Astrocyte of the spinal cord (primary cell): ENCODE measurements at places on chromosomes 13 and 19.
A peak's percentile ranks its signal among the peaks of the same experiment; 100 is the strongest.

DNA sequence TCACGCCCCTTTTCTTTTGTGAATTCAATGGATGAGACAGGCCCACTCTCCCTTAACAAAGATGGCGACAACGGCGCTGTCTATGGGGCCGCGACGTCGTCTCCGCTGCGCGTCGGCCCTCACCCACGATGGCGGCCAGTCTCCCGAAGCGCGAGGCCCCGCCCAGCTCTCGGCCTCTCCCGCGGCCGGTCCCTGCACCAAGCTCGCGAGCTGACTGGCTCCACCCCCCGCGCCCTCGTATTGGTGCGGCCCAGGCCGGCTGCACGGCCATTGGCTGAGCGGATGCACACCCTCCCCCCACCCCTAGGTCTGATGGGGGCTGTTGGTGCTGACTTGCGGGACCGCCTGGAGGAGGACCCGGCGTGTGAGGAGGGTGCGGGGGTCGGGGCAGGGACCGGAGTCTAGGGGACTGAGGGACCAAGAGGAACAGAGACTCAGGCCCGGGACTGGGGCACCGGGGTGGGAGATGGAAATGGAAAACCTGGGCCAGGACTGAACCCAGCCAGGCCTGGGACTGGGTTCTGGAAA, 4.8 kb downstream of the SPHK2 start:
- peak; percentile 98 for DNase-seq

DNA sequence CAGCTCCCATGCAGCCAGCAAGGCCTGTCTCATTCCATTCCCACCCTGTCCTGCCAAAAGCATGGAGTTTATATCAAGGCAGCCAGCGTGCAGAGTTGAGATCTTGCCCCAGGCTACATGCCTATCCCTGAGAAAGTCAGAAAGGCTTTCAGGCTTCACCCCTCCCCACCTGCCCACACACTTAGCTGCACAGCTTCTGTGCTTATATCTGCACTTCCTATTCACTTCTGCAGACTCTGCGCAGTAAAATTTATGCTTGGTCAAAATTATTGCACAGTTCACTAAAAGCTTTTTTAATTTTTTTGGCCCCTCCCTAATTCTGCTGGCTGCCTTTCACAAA, 12.5 kb upstream of the ZNF675 start:
- no peak for DNase-seq

DNA sequence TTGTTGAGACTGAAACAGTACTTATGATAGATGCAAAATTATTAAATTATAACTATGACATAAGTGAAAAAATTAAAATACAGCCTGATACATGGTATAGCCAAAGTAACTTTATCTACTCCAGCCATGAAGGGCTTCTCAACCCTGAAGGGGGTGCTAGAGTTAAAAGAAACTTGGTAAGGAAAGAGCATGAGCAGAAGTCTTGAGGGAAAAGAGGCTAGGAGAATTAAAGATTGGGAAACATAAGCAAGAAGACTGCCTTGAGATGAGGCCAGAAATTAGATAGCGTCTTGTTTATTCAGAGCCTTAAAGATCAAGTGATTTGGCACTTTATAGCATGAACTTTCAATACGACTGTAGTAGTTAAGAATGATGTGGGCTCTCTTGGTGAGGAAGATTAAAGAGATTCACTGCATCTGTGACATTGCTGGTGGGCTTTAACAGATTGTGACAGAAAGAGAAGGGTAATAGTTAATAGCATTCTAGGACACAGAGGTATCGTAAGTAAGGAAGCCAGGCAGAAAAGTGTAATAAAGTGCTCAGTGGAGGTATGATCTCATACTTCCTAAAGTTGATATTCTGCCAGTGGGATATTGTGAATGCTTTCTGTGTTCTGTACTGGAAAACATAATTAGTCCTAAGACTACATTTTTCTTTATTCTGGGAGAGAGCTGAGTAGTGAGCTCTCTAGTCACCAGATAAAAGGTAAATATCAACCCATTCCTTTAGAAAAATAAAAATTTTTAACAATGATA, 385.4 kb upstream of the PRR20A start:
- DNase-seq: no peak

DNA sequence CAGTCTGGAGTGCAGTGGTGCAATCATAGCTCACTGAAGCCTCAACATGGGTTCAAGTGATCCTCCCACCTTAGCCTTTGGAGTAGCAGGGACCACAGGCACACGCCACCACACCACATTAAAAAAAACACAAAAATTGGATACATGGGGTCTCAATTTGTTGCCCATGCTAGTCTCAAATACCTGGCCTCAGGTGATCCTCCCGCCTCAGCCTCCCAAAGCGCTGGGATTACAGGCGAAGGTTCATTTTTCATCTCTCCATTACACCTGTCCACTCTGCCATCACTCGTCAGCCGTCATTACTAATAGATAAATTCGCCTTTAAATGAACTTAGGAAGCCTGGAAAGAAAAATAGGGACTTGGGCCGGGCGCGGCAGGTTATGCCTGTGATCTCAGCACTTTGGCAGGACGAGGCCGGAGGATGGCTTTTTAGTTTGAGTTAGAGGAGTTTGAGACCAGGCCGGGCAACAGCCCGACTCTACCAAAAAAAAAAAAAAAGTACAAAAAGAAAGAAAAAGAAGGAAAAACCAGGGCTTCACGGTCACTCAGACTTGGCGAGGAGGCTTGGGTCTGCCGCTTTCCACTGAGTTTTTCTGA, 685 bp upstream of the SUPT5H start:
- no peak for DNase-seq

DNA sequence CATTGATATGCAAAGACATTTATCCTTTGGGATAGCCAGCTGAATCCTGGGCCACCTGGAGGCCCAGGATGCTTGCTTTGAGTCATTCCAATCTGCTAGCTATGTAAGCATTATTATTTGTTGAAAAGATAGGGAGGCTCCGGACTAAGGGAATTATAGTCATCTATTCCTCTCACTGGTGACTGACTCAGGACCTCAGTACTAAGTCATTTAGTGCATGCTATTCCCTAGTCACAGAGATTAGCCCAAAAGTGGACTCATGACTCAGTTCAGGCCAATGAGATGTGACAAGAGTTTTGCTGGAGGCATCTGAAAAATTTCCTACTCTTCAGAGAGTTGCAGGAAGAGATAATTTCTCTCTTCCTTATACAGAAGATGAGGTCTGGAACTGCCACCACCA, 67.9 kb upstream of the ITM2B start:
- DNase-seq: no peak

DNA sequence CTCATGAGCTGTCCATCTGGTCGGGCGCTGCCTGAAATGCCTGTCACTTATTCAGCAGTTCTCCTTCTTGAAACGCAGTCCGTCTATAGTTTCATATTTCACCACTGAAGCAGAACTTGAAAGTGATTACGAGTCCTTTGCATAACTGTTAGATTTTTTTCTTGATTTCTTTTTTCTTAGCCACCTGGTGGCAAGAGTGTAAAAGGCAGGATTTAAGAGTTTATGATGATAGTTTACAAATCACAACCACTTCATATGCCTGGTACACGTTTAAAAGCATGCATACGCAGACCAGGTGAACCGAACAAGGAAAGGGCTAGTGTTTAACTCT, 45.8 kb downstream of the GGACT start:
- DNase-seq: peak; percentile 71

GRCh38 chr19:15297416-15298224, 34.7 kb downstream of the BRD4 start:
- peak; percentile 87 for DNase-seq

GRCh38 chr19:41016488-41017071, 25.5 kb downstream of the CYP2B6 start:
- DNase-seq: no peak
